GM23338 (cell line): ENCODE measurements at places on chromosomes 11 and 22. TPM values are rescaled to one million over a fixed set of nuclear protein-coding genes. Genes with fewer than 3 reads are reported as not detected.

DNA sequence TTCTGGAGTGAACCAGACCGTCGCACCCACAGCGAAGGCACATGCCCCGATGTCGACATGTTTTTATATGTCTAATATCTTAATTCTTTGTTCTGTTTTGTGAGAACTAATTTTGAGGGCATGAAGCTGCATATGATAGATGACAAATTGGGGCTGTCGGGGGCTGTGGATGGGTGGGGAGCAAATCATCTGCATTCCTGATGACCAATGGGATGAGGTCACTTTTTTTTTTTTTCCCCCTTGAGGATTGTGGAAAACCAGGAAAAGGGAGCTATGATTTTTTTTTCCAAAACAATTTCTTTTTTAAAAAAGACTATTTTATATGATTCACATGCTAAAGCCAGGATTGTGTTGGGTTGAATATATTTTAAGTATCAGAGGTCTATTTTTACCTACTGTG is 49.2 kb upstream of the OR4B1 start:
- H3K36me3 ChIP-seq, result no peaks in the 10 kb centered on the region
- H3K4me1 ChIP-seq, result 0 out of 2 replicates have a peak, but pooled peaks cover 3% of the 10 kb centered on the region
- DNase-seq, result no peak
- no peak overlapping the region for H3K4me3 ChIP-seq
- H3K27ac ChIP-seq, result no peak overlapping the region
- no peaks in the 10 kb centered on the region for H3K27me3 ChIP-seq

- peaks cover 7% of the 10 kb centered on the region for H3K4me1 ChIP-seq
- no peaks in the 10 kb centered on the region for H3K27me3 ChIP-seq
- DNase-seq, result no peak
Measured at GRCh38 chr11:57306161-57306876, 18.4 kb downstream of the TNKS1BP1 start.

- H3K27me3 ChIP-seq, result no peaks in the 10 kb centered on the region
- H3K27ac ChIP-seq, result no peak overlapping the region
- H3K4me3 ChIP-seq, result no peak overlapping the region
- no peak for DNase-seq
- no peaks in the 10 kb centered on the region for H3K36me3 ChIP-seq
Measured at GRCh38 chr11:23875176-23875850, 621.5 kb upstream of the LUZP2 start.

GRCh38 chr11:60455531-60456042 is at the start of gene MS4A1:
Gene MS4A1 (plus strand): TSS chr11:60455847. CDS start chr11:60462375, 6,528 bp downstream.
- DNase-seq, result no peak
- no peaks in the 10 kb centered on the region for H3K36me3 ChIP-seq
- H3K27ac ChIP-seq, result no peak within 1 kb of the TSS
- no peaks in the 10 kb centered on the region for H3K27me3 ChIP-seq

The MOGAT2 gene
- total RNA-seq, result not detected in 2 replicates

The MRGPRX3 gene
- total RNA-seq, result not detected in 2 replicates

The MMP8 gene
- not detected in 2 replicates for total RNA-seq

The NXPE4 gene
- total RNA-seq, result not detected in 2 replicates
